ENCODE measurements at places on chromosomes 2 and 18.

- H3K27me3 ChIP-seq = peaks cover 84% of the 10 kb centered on the region
- H3K4me3 ChIP-seq = peak overlapping the region; percentile 25
- DNase-seq = peak; percentile 9
- no peak overlapping the region for H3K27ac ChIP-seq
- no peaks in the 10 kb centered on the region for H3K36me3 ChIP-seq
These were observed 1.6 kb upstream of the ALKAL2 start for GRCh38 chr2:289362-290089.

DNA sequence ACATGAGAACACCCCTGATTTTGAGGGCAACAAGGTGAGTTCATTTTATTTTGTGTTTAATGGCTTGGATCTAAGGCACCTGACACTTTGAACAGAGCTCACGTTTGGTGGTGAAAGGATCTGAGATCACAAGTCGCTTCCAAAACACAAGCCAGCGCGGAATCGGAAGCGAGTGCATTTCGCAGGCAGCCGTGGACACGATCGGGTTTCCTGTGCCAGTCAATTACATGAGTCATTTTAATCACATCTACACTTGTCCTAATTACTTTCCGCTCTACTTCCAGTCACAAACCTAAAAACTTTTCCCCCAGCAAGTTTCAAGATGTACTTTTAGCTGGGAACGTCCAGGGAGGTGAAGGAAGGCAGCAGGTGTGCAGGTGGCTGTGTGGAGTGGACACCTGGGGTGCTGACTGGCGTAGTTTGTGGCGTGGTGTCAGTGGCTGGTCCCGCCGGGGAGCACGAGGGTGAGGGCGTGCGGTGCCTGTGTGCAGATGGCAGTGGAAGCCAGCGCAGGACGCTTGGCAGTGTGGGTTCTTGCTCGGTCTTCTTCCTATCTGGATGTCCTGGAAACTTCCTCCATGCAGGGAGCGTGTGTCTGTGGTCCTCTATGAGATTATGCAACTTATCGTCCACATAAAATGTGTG lies 75.6 kb downstream of the DCDC2C start:
- no peak overlapping the region for H3K27ac ChIP-seq
- peaks cover 14% of the 10 kb centered on the region for H3K27me3 ChIP-seq
- no peaks in the 10 kb centered on the region for H3K36me3 ChIP-seq
- H3K4me1 ChIP-seq = no peaks in the 10 kb centered on the region
- no peak for DNase-seq
- H3K4me3 ChIP-seq = no peak overlapping the region

DNA sequence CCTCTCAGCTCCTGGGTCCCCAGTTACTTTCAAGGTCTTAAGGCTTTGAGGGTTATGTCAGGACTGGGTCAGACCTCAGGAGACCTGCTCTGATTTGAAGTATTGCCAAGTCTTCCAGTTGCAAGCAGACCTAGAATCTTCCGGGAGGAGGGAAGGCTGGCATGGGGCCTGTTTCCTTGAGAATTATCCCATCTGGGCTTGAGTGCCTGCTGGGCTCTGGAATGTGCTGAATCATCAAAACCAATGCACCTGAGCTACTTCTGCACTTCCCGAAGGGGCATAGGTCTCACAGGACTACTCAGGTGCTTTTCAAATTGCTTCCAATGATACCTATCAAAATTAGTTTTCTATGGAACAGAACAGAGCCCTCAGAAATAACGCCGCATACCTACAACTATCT lies 327.3 kb downstream of the XIRP2 start:
- no peak for DNase-seq
- no peak overlapping the region for H3K27ac ChIP-seq
- H3K4me3 ChIP-seq = no peak overlapping the region

GRCh38 chr18:54845787-54846186 lies 17.5 kb downstream of the RAB27B start:
- H3K27me3 ChIP-seq = no peaks in the 10 kb centered on the region
- H3K4me3 ChIP-seq = no peak overlapping the region
- H3K27ac ChIP-seq = no peak overlapping the region

- no peak overlapping the region for H3K4me3 ChIP-seq
- DNase-seq = no peak
- no peak overlapping the region for H3K27ac ChIP-seq
- no peaks in the 10 kb centered on the region for H3K36me3 ChIP-seq
- H3K4me1 ChIP-seq = no peaks in the 10 kb centered on the region
- H3K27me3 ChIP-seq = no peaks in the 10 kb centered on the region
These were observed 8.5 kb downstream of the SP140L start for GRCh38 chr2:230335461-230335863.

DNA sequence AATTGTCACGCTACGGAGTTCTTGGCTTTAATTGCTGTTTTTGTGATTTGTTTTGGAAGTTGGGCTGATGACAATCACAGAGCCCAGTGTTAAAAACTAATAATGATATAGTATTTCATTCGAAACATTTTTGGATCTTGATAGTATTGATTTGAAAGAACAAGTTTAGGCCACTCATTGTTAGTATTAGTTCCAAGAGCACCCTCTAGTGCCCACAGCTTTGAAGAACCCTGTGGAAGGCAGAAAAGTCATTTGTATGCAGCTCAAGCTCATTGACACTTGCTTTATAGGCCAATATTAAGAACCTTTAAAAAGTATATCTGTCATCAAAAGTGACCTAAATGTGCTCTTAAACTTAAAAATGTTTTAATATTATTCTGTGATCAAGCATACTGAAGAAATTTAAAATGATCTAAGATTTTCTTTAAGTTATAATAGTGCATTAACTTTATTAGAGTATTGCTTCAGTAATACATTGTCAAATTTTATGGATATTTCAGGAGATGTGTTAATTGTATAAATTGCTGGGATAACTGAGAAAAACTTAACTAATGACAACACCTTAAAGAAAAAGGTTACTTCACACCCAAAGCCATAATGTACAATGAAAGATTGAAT lies 191.0 kb downstream of the GRB14 start:
- DNase-seq = peak; percentile 65
- no peak overlapping the region for H3K27ac ChIP-seq
- no peaks in the 10 kb centered on the region for H3K36me3 ChIP-seq
- no peaks in the 10 kb centered on the region for H3K4me1 ChIP-seq

- no peak overlapping the region for H3K27ac ChIP-seq
- no peaks in the 10 kb centered on the region for H3K36me3 ChIP-seq
- no peaks in the 10 kb centered on the region for H3K27me3 ChIP-seq
- H3K4me3 ChIP-seq = no peak overlapping the region
- no peak for DNase-seq
These were observed 563.6 kb downstream of the SLC4A3 start for GRCh38 chr2:220191031-220191430.

DNA sequence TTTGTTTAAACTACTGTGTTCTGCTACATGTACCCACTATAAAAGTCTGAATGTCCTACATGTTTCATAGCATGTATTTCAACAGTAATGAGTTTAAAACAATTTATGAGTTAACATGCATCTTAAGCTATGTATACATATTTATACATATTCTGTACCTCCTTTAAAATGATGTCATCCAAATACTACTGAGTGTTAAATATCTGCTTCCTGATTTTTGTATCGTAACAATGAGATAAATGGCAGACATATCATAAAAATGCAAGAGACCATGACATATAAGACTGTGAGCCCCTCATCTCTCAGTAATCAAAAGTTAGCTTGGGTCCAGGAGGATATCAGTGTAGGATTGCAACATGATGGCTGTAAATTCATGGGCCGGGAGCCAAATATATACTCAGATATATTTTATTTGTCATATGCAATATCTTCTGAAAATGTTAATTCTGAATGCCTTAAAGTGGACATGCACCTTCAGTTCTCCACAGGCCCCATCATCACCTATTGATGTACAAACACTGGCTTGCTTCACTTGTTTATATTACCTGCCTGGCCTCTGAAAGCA lies 3.6 kb downstream of the COL5A2 start:
- H3K4me3 ChIP-seq = no peak overlapping the region
- DNase-seq = no peak
- H3K27ac ChIP-seq = no peak overlapping the region
- H3K36me3 ChIP-seq = no peaks in the 10 kb centered on the region
- H3K27me3 ChIP-seq = no peaks in the 10 kb centered on the region
- peaks cover 26% of the 10 kb centered on the region for H3K4me1 ChIP-seq

DNA sequence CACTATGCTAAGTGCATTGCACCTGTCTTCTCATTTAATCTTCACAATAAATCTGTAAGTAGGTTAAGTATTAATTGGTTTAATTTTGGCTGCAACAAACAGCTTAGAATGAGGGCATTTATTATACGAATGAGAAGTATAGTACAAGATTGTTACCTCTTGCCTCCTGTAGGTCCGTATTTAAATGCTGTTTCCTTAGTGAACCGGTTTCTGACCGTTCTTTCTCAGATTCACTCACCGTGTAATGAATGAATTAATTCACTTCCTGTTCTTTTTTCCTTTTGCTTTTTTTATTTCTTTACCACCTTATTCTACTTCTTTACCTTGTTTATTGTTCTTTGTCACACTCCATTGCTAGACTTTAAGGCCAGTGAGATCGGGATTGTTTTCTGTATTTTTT lies 153.8 kb upstream of the RASGRP3 start:
- H3K4me1 ChIP-seq = peaks cover 12% of the 10 kb centered on the region
- no peak overlapping the region for H3K4me3 ChIP-seq
- no peak for DNase-seq
- no peak overlapping the region for H3K27ac ChIP-seq

DNA sequence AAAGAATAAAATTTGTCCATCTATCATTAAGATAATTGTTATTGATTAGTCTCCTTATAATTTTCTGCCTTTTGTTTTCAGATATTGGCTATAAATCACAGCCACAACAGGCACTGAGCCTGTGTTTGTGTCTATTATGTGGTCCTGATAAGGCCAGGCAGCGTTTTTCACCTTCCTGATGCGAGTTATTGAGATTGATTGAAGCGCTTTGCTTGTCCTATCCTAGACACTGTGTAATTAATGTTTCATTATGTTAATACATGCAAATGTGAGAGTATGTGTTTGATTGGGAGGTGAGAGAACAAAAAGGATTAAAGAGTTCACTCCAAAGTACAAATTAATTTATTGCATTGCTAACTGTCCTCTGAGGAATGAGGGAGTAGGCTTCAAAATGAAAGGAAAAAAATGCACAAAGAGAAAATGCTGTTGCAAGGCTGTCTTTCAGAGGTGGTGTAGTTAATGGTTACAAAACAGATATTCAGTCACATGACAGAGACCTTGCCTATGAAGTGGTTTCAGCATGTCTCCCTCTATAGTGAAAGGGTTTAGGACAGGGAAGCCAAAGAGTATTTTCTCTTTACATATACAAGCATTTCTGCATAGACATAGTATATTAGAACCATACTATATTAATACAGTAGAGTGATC lies 391.1 kb downstream of the DCC start:
- H3K27me3 ChIP-seq = no peaks in the 10 kb centered on the region
- H3K4me1 ChIP-seq = no peaks in the 10 kb centered on the region
- no peak overlapping the region for H3K27ac ChIP-seq
- H3K4me3 ChIP-seq = no peak overlapping the region
- no peaks in the 10 kb centered on the region for H3K36me3 ChIP-seq
- DNase-seq = no peak

DNA sequence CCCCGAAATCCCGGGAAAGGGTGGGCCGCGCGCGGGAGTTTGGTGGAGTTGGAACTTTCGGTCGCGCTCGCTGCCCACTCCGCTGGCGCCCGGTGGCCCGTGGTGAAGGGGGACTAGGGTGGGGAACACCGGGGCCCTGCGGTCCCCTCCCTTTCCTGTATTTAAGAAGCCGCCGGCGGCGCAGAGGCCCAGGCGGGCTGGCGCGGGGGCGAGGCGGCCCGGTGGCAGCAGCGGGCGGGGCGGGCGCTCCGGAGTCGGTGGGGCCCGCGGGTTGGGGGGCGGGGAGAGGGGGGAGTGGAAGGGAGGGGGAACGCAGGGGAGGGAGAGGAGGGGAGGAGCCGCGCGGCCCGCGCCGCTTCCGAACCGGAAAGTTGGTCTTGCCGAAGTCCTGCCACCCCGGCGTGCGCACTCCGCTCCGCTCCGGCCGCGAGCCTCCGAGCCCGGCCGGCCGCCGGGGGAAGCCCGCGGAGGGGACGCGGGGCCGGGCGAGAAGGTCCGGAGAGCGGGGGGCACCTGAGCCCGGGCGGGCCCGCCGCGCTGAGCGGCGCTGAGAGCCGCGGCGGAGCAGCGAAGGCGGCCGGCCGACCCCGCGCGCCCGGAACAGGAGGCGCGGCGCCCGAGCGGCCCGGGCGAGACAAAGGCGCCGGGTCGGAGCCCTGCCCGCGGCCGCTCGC lies 425 bp upstream of the SALL3 start:
- peaks cover 3% of the 10 kb centered on the region for H3K4me1 ChIP-seq
- H3K27ac ChIP-seq = no peak overlapping the region
- no peaks in the 10 kb centered on the region for H3K36me3 ChIP-seq
- H3K4me3 ChIP-seq = peak overlapping the region; percentile 33

- no peak for DNase-seq
- no peak overlapping the region for H3K4me3 ChIP-seq
- H3K27ac ChIP-seq = no peak overlapping the region
- no peaks in the 10 kb centered on the region for H3K27me3 ChIP-seq
- H3K36me3 ChIP-seq = no peaks in the 10 kb centered on the region
These were observed 455.9 kb downstream of the CNTNAP5 start for GRCh38 chr2:124480958-124481357.

DNA sequence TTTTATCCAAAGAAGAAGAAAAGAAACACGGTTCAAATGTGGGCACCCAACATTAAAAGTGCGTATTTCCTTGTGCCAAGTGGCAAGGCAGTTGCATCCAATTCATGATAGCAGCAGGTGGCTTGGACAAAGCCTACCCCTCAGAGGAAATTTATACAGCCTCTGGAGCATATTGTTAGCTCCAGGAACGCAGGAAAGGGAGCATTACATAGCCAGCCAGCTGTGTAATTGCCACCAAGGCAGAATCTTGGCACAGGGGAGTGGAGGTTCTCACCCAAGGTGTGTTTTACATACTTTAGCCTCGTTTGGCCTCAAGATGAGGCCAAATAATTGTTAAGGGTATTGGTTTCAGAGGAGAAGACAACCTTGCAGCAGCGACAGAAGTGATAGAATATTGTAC lies 526.9 kb downstream of the TMEM182 start:
- peaks cover 8% of the 10 kb centered on the region for H3K27me3 ChIP-seq
- H3K4me3 ChIP-seq = no peak overlapping the region
- no peaks in the 10 kb centered on the region for H3K36me3 ChIP-seq
- no peak for DNase-seq

DNA sequence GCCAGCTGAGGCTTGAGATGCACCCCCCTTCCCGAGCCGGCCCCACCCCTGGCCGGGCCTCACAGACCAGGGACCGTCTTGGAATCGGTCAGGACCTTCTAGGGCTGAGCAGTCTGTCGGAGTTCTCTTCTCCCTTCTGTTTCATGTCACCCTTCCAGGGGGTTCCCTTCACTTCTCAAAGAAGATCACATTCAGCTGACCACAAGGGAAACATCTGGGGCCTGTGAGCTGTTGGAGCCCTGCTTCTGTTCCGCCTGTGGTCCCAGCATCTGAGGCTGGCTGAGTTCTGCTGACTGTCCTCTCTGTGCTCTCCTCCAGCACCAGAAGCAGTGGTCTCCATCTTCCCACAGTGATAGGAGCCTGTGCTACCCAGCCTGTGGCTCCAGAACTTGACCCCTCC lies 106.5 kb downstream of the SEPTIN10 start:
- no peak overlapping the region for H3K27ac ChIP-seq
- no peaks in the 10 kb centered on the region for H3K4me1 ChIP-seq
- no peak overlapping the region for H3K4me3 ChIP-seq
- H3K36me3 ChIP-seq = no peaks in the 10 kb centered on the region
